ENCODE measurements at places on chromosomes 2 and 18.

DNA sequence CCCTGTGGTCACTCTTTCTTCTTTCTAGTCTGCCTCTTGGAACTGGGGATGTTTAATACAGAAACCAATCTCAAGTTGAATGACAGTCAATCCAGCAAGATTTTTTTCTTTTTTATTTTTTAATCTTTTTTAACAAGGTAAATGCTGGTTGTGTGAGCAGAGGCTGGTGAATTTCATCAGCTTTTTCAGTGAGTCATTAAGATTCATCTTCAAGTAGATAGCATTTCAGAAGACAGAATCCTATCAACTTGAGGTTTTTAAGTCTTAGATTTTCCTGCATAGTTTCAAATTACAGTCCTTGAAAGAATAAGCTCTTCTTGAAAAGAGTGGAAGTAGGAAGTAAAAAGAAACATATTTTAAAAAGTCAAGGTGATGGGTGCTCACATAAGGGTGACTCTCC lies 12.4 kb downstream of the SLC8A1 start:
- DNase-seq: no peak

GRCh38 chr2:96501471-96501874 lies 3.7 kb downstream of the NEURL3 start:
- DNase-seq: no peak

GRCh38 chr2:239903803-239904202 lies 121.3 kb downstream of the NDUFA10 start:
- DNase-seq: no peak

- DNase-seq: no peak
Observed at GRCh38 chr2:68434981-68435380, 32.1 kb downstream of the FBXO48 start.

DNA sequence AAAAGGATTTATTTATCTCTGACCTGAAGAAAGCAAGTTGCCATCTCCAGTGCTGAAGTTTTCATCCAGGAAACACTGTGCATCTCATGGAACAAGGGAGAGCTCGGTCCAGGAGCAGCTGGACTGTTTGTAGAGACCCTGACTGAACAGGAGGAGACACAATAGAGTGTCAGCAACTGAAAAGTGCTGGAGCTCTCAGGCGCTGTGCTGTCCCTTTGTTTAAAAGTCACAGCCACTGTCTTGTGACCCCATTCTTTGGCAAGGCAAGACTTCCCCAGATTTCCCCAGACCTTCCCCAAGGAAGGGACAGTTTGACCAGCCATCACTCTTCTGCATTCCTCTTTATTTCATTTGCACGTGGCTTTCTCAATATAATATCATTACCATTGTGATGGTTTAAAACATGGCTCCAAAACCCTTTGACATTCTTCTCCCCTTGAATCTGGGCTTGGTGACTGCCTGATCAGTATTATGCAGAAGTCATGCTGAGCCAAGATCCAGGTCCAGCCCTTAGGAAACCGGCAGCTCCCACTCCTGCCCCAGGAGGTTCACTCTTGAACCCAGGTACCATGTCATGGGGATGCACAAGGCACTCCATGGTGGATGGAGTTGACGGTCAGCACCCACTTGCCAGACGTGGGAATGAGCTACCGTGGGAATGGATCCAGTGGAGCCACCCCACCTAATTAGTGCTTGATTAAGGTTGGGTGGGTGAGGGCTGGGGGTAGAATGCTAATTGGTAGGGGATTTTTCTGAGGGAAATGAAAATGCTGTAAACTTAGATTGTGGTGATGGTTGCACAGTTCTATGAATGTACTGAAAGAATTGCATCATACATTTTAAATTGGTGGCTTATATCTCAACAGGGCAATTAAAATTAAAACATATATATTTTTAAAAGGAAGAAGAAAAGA lies 497.9 kb upstream of the RAB6C start:
- DNase-seq: no peak

GRCh38 chr2:129887688-129888266 lies 91.7 kb upstream of the RAB6C start:
- no peak for DNase-seq

DNA sequence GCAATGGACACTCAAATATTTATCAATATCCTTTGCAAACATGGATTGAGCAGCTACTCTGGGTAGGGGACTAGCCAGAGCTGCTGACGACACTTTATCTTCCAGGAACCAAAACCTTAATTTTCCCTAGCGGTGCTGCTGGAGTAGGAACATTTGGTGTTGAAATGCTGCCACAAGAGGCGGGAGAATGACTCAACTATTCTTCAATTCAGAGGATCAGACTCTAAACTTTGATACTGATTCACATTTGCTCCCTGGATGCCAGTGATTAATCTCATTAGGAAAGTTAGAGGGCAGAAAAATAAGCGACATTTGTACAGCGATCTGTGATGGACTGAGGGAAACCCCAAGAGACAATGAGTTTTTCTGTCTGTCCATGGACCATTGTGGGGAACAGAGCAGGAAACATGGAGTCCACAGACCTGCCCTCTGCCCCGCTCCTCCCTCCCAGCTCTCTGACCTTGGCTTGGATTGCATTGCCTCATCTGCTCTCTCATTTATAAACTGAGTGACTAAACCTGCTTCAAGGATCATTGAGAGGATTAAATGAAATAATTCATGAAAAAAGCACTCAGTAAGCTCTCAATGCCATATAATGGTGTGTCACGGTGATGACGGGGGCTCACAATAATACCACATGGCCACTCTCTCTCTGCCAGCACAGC lies 12.6 kb upstream of the EPB41L3 start:
- no peak for DNase-seq

DNA sequence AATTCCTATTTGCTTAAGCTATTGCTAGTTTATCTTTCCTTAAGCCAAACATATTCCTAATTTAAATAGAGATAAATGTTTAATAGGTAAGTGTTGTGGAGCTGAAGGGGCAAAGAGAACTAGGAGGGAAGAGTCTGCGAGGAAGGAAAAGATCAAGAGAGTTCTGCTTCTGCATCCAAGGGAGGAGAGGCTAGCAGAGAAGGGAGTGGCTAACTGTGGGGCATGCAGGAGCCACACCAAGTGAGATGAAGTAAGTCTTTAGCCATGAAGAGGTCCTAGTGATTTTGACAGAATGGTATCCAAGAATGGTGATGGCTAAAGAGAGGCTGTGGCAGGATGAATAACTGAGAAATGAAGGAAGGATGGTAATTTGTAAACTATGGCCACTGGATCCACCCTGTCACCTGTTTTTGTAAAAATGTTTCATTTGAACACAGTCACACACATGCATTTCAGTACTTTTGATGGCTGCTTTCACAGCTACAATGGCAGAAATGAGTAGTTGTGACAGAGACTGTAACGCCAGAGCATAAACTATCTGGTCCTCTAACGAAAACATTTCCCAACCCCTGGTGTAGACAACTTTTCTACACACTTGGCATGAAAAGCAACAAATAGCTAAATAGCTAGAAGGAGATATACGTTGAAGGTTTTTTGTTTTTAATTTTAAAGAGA lies 15.6 kb downstream of the TPGS2 start:
- DNase-seq: no peak
